Fibroblast of lung (primary cell): ENCODE measurements at places on chromosomes 6 and 20.

DNA sequence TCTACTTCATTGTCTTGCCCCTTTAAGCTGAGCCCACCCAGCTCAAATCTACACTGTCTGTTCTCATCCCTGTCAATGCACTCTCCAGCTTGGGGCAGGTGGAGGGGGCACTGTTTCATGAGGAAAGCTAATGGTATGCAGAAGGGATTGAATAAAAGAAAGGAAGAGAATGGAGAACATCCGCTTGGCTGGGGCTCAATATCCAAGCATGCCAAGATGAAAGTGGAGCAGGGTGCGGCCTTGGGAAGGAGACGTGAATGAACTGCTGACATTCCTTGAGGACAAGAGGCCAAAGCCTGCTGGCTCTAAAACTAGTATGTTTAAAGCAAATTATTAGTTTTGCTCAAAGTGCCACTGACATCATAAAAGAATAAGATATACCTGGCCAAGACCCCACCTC lies 24.2 kb downstream of the AKAP12 start:
- peak; percentile 69 for DNase-seq

DNA sequence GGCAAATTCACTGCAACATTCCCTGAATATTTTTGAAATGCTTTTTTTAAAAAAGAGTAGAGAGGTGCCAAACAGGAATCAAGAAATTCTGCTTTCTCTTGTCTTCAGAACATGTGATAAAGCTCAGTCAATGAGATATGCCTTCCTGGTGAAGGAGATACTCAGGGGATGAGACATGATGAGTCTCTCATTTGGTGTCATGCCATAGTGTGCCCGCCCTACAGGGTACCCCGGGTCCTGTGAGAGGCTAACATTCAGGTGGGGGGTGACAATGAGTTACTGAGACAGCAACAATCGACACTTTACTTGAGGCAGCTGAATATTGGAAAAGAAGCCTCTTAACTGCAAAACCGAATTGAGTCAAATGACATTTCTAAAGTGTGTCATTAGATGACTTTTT lies 6.7 kb downstream of the CCR6 start:
- DNase-seq = no peak

DNA sequence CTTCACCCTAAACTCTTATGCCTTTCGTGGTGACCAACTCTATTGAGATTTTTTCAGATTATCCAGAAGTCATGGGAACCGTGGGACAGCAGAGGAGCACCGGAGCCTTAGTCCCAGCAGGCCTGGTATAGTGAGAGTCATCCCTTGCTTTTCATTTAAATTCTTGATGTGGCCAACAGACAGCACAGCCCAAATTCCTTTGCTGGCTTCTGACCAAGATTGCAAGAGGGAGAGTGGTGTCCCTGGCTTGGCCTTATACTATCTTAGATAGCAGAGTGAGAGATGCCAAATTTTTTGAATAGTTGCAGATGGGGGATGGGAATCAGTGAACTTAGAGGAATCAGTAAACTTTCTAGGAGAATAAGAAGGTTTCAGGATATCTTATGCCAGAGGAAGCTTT lies 7.8 kb downstream of the STX11 start:
- peak; percentile 75 for DNase-seq

DNA sequence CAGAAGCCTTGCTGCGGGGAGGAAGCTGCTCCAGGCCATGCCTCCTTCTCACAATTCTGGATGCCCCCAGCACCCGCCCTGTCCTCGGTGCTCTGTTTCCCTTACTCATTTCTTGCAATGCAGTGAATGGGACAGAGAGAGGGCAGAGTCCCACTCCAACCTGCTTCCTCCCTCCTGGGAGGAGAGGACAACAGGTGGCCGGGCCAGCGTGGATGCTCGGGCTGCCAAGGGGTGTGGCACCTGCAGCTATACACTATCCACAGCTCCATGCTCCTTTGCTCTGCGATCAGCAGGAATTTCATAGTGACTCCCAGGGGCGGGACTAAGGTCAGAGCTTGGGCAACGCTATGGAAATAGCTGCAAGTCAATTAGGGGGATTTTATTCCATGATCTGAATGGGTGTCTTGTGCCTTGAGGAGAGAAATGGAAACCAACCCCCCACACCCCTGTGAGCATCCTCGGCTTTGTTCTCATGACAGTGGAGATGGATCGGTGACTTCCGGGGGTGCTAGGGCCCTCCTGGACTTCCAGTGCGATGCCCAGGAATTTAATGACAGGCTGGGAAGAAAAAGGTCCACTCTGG lies 192.5 kb downstream of the MYLK4 start:
- no peak for DNase-seq

- no peak for DNase-seq
Measured at GRCh38 chr6:64000818-64001491, 365.4 kb downstream of the PHF3 start.

- DNase-seq = peak; percentile 64
Measured at GRCh38 chr20:6492271-6493055, 275.0 kb upstream of the BMP2 start.

DNA sequence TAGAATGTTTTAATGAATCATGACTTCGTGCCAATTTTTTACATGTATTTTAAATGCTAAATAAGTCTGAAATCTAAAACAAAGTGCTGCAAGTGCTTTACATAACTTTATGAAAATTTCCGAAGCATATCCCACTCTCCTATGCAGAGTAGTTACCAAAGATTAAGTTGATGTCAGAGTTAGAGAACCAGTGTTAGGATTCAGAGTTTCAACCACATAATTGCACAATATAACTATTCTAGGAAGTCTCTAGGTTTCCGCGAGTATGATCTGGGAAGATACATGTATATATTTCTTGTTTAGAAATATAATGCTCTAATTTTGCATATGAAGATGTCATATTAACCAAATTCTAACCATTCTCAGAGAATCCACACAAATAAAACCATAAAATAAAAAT lies 74.8 kb downstream of the ASCC3 start:
- no peak for DNase-seq

DNA sequence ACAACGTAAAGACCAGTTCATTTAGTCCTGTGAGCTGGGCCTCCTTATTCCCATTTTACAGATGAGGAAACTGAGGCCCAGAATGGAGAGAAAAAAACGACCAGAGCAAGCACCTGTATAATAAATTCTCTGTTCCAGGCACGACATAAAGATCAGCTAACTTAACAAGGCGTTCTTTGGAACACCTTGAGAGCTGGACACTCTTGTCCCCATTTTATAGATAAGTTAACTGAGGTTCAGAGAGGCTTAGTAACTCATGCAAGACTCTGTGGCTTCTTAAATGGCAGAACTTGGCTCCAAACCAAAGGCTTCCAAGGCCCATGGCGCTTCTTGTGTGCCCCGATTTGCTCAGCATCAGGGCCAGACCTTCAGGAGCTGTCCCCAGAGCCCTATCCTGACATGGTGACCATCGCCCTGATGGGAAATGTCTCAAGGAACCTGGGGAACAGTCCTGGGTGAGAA lies 142.1 kb downstream of the VEGFA start:
- DNase-seq = no peak

GRCh38 chr6:113129991-113130390 lies 727.2 kb upstream of the MARCKS start:
- DNase-seq = no peak

DNA sequence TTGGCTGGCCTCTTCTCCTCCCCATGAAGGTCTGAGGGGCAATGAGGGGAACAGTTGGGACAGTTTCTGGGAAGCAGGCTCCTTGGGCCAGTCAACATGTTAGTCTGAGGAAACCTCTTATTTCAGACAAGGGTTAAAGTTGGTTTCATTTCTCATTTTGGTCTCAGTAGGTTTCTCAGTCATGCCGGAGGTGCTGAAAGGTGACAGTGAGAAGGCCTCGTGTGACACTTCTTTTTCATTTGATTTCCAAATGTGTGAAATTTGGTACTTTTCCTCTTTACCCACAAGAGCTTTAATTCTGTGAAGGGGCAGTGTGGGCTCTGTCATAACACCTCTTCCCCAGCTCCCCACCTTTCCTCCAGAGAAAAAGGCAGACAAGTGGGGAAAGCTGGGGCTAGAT lies 7.5 kb upstream of the GLP1R start:
- DNase-seq = no peak

- DNase-seq = no peak
Measured at GRCh38 chr20:58480551-58481336, 34.5 kb downstream of the APCDD1L start.

DNA sequence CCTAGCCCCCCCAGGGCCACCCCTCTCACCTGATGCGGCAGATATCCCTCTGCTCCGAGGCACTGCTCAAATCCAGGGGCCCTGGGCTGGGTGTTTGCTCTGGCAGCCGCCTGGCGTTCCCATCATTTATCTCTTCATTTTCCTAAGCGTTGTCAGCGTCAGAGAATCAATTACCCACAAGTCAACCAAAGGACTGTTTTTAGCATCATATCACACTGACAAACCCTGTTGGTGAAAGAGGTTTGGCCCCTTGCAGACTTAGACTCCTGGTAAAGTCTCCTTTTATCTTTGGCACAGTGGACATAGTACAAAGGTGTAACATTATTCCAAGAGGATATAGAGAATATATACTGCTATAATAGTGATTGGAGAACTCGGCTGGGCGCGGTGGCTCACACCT lies at the start of gene GHRH:
GHRH (minus strand) TSS at position 101 of the 400 bp plus-strand sequence. CDS start 4,925 bp downstream, outside the sequence.
- no peak for DNase-seq

- DNase-seq = peak; percentile 73
Measured at GRCh38 chr6:72616406-72617015, 5.4 kb upstream of the KCNQ5 start.

DNA sequence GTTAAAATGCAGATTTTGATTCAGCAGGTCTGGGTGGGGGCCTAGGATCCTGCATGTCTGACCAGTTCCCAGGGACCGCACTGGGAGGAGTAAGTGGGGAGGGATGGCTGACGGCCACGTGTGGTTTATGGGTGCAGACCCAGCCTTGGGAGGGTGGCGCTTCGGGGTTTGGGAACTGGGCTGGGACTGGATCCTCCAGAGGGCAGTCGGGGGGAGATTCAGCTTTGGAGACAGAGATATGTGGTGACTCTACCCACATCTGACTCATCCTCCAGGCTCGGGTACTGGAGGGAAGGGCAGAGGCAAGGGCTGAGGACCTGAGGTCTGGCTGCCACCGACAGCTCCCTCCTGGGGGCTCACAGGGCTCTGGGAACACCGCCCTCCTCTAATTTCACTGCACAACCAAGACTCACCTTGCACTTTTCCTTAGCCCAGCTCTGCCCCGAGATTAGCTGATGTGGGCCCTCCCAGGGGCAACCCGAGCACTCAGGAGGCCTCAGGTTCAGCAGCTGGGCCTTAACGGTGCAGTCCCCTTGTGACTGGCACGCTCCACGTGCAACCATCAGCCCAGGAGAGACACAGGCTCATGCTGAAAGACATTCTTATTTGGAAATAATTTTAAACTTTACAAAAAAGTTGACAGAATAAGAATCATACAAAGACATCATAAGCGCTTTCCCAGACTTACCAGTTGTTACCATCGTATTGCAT lies 172.8 kb upstream of the PMEPA1 start:
- DNase-seq = no peak

GRCh38 chr6:91185072-91185471 lies 598.2 kb upstream of the MAP3K7 start:
- DNase-seq = no peak

- no peak for DNase-seq
Measured at GRCh38 chr6:168834042-168834587, 393.1 kb downstream of the SMOC2 start.

DNA sequence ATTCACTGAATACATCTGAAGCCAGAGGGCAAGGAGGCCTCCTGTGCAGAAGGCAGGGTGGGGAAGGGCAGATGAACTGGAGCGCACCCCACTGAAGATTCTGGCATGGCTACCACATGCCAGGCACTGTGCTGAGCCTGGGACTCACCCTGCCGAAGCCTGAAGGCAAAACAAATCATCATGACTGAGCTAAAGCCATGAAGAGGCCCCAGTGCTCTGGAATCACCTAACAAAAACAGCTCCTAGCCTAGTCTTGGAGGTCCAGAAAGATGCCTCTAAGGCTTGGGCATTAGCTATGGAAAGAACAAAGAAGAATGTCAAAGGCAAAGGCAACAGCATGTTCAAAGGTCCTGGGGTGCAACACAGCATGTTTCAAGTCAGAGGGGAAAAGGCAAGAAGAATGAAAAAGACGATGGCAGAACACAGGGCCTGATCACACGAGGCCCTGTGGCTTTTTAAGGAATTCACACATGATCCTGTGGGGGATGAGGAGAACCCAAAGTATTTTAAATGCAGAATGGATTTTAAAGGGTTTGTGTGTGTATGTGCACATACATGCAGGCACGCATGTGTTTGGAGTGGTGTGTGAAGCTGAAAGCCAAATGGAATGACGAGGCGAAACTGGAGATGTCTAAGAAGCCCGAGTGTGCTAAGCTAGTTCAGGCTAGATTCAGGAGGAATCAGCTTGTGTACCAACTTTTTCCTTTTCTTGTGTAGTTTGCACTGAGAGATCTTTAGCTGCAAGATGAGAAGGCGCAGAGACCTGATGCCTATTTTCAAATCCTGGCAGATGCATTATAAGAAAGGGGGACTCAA lies 261.4 kb downstream of the ZNF217 start:
- DNase-seq = no peak

GRCh38 chr6:36815962-36816735 lies 23.1 kb downstream of the CPNE5 start:
- peak; percentile 15 for DNase-seq

GRCh38 chr6:17200395-17200794 lies 80.8 kb upstream of the RBM24 start:
- DNase-seq = no peak

GRCh38 chr6:116682334-116682712 lies 1.3 kb downstream of the KPNA5 start:
- peak; percentile 81 for DNase-seq

- DNase-seq = no peak
Measured at GRCh38 chr20:63159826-63160640, 55.9 kb downstream of the YTHDF1 start.

DNA sequence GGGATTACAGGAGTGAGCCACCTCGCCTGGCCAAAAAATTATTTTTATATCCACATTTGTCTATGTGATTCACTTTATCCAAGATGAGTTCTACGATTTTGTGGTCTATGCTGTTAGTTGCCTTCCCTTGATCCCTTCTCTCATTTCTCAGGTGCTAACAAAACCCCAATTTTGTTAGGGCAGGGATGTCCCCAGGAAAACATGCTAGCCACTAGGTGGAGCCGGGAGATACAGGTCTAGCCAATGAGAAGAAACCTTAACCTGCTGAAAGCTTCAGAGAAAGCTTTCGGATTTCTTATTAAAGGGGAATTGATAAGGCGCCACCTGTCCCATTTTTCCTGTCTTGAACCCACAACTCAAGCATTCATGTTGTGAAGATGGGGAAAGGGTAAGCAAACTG lies 167.4 kb upstream of the OLIG3 start:
- peak; percentile 30 for DNase-seq
